NCI-H2171 treated with DMSO at 0.1 percent for 48 hours (cell line): ENCODE measurements at places on chromosomes 2 and 18.

DNA sequence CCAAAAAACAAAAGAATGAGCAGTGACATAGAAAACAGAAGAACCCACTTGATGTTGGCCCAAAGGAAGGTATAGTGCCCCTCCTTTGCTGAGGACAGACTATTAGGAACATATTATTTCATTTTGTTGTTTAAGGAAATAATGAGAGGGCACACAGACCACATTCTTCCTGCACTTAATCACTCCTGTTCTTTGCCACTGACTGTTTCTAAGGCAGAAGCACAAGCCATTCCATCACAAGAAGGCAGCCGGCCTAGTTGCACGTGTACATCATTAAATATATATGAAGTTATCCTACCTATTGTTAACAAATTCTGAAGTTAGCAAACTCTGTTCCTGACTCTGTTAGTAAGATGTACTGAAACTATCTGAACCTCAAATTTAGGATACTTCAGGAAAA is 110.0 kb downstream of the LNPK start:
- no peak for DNase-seq

DNA sequence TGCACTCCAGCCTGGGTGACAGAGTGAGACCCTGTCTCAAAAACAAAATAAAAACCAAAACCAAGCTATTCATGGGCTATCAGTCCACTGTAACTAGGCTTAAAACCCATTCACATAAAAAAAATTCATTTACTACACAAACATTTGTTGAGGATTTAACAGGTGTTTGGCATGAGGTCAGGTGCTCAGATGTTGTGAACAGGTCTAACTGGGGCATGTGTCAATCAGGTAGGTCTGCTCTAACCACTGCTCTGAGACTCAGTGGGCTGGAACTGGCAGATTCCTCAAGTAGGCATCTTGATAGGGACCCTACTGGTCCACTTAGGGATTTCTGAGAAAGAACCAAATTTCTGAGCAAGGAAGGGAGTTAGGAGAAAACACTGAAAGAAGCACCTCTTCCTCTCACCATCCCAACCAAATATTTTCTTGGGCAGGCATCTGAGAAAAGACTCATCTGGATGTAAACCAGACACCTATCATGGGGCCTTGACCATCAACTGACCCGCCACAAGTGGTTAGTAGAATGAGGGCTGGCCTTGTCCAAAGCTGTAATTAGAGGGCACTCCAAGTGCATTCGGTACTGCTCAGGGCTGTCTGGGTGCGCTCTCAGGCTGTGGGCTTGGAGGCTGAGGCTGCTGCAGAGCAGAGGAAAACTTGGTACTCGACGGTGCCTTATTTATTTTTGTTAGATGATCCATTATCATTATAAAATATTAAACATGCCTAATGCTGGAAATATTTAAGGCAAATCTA is 33.9 kb downstream of the WIPF1 start:
- DNase-seq = peak; percentile 42

DNA sequence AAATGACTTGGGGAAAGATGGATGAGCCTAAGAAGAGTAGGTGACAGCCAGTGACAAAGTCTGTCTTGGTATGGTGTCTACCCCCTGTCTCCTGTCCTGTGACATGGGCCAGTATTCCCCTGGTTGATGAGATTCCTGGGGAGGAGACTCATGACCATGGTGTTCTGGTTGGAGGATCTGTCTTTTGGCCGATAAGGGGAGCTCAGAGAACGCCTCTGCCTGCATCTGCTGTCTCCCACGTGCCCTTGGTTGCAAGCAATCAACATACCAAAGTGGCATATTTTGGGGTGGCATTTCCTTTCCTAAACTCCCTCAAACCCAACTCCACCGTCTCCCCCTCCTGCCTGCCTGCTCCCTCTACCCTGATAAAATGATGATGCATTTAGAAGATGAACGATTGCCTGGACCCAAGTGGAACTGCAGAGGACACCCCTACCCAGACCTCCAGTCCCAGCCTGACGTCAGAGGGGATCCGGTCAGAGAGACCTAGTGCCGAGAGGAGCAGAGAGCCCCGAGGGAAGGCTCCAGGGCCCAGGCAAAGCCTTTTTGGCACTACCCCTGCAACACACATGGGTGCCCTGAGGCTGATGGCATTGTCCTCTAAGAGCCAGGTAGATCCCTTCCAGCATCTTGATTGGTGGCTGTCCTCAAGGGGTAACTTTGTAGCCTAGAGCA is 124.2 kb upstream of the MSH6 start:
- DNase-seq = no peak

- DNase-seq = no peak
Measured at GRCh38 chr2:73890301-73891092, 2.3 kb upstream of the ACTG2 start.

DNA sequence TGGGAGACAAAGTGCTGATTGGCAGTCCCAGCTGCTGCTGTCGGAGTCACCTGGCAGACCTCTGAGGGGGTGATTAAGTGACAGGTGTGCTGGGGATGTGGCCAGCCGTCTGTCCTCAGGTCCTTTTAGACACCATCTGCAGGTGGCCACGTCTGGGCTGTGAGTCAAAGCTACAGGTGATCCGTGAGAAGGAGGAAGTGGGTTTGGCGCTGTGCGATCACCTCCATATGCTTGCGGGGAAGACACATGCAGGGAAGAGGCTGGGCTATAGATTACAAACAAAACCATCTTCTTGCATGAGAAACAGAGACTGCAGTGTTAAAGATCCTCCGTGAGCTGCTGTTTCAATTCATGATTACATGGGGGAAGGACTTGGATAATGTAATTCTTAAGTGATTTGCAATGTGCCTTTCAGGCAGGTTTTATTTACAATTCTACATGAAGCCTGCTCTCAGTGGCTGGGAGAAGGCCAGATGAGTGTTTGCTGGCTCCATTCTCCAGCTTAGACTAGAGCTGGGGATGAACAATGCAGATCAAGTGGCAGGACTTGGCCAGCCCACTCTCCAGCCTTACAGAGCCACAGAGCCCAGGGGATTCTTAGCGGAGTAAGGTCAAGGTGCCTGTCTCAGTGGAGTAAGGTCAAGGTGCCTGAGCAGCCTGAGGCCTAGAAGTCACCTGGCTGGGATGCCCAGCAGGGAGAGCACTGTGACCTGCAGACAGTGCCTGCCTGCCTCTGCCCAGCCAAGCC is 87.8 kb downstream of the LYPD1 start:
- peak; percentile 69 for DNase-seq

DNA sequence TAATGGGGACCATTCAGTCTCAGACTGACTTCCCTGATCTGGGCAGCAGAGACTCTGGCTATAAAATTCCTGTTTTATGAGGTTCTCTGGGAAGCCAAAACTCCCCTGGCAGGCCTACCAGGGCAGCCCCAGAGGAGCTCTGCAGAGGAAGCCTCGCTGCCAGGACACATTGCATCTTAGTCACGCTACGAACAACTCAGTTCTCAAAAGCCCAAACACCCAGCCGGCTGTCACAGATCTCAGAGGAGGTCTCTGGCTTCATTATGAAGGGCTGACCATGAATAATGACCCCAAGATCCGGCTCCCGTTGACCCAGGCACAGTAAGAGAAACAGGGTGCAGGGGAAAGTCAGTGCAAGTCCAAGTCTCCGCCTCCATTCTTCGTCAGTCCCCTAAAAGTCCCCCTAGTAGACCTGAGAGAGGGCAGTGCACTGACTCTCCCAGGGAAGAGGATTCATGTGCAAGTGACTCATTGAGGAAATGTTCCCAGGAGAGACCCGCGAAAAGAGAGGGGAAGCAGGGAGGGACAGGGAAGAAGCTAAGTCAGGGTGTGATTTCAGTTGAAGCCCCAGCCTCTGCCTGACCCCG is 212.3 kb downstream of the CYP26B1 start:
- DNase-seq = no peak

- no peak for DNase-seq
Measured at GRCh38 chr2:95269036-95269680, 5.1 kb upstream of the PROM2 start.

GRCh38 chr2:64812285-64812684 is 158.6 kb upstream of the SERTAD2 start:
- no peak for DNase-seq

DNA sequence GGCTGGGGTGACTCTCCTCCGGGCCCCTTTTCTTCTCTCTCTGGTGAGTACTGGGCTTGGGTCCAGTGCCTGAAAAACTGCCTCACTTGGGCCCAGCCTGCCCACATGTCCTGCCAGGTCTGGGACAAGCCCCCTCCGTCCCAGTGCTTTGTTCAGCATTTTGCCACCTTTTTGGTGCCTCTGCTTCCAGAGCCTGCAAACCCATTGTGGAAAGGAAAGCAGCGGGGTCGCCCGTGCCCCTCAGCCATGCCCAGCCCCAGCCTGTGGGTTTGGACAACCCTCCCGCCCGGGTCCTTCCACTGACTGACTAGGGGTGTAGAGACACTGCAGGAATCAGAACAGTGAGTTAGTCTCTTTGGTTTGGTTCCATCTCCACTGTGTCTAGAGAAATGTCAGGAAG is 140.7 kb upstream of the ALKAL2 start:
- DNase-seq = no peak

- DNase-seq = no peak
Measured at GRCh38 chr2:122639176-122639575, 883.7 kb downstream of the TSN start.

GRCh38 chr18:4765401-4765800 is 310.3 kb upstream of the DLGAP1 start:
- no peak for DNase-seq

- no peak for DNase-seq
Measured at GRCh38 chr2:9667826-9668225, 37.0 kb upstream of the YWHAQ start.

DNA sequence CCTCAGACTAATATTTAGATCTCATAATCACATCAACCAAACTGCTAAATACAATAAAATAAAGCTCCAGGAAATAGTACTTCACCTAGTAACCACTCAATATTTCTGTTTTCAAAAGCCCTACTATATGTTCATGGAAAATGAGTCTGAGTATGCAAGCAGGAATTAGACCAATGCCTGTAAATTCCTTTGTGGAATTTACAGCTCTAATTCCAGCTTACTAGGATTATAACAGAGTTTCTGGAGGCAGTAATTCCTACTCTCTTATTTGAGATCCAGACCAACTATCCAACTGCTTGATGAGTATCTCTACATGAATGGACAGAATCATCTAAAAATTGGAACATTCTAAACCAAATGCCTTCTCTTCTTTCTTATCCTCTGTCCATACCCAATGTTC is 11.6 kb downstream of the CDKL4 start:
- no peak for DNase-seq

DNA sequence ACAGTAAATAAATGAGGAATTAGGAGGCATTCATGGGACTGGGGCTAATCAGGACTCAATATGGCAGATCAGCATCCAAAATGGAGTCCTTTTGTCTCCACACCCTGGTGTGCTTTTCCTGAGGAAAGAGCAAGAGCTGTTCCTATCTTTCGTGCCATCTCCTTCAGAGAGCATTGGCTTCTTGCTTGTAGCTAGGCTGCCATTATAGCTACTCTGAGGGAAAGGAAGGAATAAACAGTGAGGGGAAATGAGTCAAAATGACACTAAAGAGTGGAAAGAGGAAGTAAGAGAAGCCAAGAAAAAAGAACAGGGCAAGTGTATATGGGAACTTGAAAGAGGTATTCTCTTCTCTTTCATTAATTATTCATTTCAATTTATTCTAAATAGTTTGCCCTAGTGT is 8.4 kb upstream of the NMI start:
- no peak for DNase-seq

DNA sequence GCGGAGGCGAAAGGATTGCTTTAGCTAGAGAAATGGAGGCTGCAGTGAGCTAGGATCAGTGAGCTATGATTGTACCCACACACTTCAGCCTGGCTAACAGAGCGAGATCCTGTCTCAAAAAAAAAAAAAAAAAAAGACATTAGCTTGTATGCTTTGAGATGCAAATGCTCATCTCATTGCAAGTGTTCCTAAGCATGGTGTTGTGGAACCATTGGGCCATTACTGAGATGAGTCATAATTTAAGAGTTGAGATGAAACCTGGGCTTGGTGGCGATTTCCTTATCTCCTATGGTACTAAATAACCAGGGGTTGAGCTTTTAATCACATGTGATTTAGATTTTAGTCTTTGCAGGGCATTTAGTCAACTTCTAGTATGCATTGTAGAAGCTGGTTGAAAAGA is 2.2 kb downstream of the PLEKHA3 start:
- no peak for DNase-seq

DNA sequence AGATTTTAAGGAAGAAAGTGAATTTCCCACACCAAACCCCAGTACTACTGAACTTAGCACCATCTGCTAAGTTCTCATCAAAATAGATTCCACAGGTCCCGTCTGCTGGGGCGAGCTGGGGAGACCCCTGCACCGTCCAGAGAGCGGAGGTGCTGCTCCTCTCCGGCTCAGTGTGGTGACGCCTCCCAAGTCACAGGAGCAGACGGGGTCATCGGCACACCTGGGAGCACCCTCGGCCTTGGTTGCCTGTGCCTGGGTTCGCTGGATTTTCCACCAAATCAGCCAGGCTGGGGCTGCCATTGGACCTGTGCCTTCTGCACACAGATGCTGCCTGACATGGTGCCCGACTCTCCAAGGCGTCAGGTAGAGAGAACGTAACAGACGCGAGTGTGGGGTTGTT is 141.3 kb downstream of the PXDN start:
- DNase-seq = no peak

GRCh38 chr18:75790111-75790510 is 362.6 kb upstream of the SMIM21 start:
- DNase-seq = no peak

- DNase-seq = no peak
Measured at GRCh38 chr2:36461039-36461681, 105.6 kb downstream of the CRIM1 start.

DNA sequence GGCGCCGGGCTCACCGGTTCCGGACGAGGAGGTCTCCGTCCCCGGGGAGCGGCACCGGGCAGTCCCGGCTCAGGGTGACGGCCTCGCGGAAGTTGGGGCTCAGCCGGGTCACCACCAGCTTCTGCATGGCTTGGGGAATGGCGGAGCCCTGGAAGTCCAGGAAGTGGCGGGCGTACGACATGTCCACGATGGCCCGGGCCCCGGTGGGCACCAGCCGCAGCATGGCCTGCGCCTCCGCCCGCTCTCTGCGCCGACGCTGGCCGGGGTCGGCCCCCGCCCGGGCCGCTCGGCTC is 157 bp downstream of the PTGR3 start:
- no peak for DNase-seq

- no peak for DNase-seq
Measured at GRCh38 chr18:64407606-64408005, 258.7 kb upstream of the LINC00305 start.

GRCh38 chr18:13543144-13543543 is 183.2 kb downstream of the FAM210A start:
- no peak for DNase-seq

DNA sequence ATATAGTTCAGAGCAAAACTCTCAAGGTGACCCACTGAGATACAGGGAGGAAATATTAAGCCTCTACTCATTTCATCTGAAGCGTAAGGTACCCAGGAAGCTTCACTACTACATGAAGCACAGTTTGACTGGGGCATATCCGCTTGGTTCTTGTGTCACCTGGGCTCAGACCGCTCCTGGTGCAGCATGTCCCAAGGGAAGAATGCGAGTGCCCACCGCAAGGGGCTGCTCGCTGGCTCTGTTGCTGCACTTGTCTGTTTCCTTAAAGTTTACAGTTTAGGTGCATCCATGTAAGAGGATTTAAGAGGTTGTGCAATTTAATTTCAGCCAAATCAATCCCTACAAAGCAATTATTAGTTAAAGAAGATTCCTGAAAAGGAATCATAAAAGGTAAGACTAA is 507.8 kb downstream of the FBXO15 start:
- DNase-seq = no peak

- no peak for DNase-seq
Measured at GRCh38 chr2:213253162-213253561, 31.1 kb upstream of the SPAG16 start.

- DNase-seq = no peak
Measured at GRCh38 chr2:108921096-108922030, 67.7 kb downstream of the EDAR start.
